ENCODE measurements at places on chromosomes 5 and 9.

- no peak for DNase-seq
These were observed 46.6 kb upstream of the ZNF169 start for GRCh38 chr9:94212531-94212930.

DNA sequence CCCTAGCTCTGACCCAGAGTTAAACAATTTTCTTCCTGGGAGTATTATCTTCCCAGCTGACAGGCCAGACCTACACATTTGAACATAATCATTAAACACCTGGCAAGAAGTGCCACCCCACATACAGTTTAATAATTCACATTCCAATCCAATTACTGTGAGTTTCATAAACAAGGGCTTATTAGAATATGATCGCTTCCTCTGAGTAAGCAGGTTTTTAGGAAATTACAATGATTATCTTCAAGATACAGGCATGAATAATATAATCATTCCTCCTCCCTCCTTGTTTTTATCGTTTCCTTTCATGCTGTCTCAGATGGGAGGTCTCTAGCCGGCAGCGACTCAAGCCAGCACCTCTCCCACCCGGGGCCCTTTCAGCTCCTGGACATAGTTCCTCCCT, 15.8 kb upstream of the KIF4B start:
- DNase-seq, result no peak

DNA sequence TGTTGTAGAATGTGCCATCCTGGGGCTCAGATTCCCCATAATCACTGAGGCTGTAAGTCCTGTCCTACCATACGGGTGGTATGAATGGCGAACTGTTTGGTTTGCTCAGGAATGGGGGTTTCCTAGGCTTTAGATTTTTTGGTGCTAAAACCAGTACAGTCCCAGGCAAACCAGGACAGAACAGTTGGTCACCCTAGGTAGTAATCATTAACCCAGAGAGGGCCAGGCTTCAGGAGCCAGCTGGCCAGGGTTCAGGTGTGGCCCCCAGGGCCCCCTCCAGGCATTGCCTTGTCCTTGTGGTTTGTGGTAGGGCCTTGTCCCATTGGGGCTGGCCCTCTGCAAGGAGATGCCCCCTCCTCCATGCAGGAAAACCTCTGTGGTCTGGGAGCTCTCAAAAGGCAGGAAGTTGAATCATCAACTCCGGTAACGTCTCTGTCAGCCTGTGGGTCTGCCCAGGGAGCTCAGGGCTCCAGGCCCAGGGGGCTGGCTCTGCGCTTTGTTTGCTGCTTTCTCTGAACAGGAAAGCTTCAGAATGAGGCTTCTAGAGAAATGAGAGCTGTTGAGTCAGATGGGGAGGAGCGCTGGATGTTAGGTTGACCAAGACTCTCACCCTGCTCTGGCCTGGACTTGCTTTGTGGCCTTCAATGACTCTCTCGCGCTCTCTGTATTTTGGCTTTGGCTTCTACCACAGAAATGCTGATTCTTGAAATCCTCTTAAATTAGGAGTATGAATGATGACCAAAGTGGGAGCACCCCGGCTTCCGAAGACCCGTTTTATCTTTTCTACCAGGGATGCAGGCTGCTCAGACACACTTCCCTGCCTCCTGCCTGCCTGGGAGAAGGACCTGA, 22.2 kb upstream of the JADE2 start:
- DNase-seq, result peak; percentile 14

GRCh38 chr5:176570044-176570443, 20.9 kb downstream of the CDHR2 start:
- DNase-seq, result no peak

DNA sequence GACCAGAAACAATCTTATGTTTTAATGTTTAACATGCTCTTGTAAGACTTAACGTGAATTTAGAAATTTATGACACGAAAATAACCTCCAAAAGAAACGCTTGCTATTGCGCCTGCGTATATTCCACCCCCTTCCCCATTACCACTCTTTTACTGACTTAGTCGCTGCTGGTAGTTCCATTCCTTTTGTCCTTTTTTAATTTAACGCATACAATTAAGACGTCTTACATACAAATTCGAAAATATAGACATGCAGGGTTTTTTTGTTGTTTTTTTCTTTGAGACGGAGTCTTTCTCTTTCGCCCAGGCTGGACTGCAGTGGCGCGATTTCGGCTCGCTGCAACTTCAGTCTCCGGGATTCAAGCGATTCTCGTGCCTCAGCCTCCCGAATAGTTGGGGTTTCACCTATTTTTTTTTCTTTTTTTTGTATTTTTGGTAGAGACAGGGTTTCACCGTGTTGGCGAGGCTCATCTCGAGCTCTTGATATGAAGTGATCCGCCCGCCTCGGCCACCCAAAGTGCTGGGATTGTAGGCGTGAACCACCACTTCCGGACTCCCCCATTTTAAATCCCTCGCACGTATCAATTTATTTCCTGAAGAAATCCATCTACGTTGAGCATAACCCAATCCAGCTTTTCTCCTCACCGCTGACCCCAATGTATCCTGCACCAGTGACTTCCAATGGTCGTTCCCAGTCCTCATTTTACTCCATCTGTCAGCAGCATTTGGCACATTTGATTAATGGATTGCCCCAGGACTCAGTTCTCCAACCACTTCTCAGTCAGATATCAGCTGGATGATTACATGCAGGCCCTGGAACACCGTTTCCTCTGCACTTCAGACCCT, 684 bp upstream of the MED7 start:
- DNase-seq, result no peak

DNA sequence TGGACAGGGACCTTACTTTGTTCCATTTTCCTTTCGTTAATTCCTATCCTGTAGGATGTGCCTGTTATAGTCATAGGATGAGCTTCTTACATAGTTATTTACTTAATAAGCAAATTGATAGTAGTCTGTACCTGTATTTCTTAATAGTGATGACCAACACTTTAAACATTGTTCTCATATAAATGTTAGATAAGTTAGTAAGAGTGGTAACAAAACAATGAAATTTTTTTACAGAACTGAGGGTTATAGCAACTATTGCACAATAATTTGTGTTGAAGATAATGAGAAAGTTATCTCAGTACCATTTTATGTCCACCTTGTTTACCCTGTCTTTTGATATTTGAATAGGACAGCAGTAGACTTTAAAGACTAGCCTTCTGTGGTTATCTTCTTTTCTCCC, 162.9 kb upstream of the ELL2 start:
- no peak for DNase-seq

DNA sequence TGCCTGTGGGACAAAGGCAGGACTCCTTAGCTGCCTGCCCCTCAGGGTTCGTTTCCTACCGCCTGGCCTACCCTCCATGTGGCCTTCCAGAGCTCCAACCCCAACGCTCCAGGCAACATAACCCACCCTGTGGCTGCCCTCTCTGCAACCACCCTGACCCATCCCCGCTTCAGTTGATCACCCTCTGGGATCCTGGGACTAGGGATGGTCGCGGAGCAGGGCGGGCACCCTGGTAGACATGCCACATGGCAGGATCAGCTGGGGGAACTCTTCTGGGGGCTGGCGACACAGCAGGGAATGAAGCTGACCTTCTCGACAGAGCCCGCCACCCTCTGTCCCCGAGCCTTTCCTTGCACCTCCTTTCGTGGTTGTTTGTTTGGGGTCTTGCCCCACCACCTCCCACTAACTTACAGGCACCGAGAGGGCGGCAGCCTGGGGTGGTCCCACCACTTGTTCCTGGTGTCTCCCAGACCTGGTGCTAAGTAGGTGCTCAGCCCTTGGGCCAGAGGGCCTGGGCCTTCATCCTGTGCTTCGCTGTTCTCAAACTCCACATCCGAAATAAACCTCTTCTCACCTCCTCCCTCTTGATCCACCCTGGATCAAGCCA, 243.1 kb downstream of the PBX3 start:
- no peak for DNase-seq

- DNase-seq, result no peak
These were observed 82.7 kb upstream of the SPOCK1 start for GRCh38 chr5:137581776-137582175.

DNA sequence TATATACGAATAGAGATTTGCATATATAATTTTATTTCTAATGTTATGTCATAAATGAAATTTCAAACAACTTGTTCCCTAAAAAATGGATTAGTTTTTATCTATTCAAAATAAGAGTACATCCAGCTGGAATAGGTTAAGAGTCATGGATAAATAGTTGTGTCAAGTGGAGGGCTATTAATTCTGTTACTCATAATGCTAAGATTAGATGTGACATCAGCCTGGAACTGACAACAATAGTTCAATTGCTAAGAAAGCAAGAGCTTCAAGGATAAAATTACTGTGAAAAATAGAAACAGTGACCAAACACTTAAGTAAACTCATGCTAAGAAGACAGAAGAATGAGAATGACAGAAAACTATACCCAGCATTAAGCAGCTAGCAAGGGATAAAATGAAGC, 92.2 kb upstream of the CDH9 start:
- DNase-seq, result no peak

DNA sequence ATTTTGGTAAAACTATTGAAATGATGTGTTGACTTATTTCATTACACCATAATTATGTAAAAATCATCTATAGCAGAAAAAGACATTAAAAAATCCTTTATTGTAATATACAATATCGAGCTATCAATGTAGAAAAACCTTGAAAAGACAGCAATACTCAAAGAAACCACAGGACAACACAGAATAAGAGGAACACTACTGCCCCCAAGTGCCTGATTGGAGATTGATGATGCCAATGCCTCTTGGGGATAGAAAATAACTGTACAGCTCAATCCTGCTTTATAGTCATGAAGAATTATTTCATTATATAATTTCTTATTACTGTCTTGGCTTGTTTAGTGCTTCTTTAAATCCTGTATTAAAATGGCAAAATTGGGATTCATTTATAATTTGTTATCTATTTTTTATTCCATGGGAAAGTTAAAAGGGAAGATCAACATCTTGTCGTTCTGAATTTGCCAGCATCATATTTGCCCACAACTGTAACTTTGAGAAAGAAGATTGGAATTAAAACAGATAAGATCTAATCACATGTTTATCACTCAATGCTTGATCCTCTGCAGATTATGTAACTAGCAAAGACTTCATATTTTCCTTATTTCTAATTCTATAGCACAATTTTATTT, 337.5 kb downstream of the CDH9 start:
- DNase-seq, result no peak

GRCh38 chr5:163460562-163461171, at the start of gene HMMR:
Gene HMMR, plus strand, starts transcription at chr5:163460632. Its CDS starts 61 bp downstream, at chr5:163460693.
- no peak for DNase-seq

DNA sequence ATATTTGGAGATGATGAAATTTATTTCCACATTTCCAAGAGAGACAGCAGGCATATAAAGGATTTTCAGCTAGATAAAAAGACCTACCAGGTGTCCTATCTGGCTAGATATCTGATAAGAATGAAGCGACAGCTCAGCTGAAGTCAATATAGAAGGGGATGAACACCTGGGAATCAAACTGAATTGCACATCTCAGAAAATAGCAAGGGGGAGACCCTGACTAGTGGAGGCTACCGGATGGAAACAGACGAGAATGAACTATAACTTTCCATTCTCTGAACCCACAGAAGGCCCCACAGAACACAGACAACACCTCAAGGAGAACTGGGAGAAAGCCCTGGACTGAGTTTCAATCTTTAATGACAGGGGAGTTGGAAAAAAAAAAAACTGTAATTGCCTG, 51.1 kb downstream of the CPLANE1 start:
- no peak for DNase-seq

DNA sequence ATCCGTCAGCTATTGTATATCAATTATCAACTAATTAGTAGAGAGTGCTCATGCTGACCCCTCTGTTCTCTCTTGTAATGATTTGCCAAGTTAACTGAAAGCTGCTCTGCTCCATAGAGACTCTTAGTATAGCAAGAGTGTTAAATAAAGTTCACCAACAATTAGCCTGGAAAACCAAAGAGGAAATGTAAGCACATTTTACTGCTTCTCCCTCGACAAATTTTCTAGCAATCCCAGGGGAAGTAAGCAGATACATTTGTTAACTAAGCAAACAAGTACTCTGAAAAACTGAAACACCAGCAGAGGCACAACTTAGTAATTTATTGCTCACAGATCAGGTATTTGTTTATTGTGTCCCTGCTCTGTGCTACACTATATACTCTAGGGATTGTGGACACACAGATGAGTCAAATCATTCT, 162.2 kb downstream of the GLIS3 start:
- no peak for DNase-seq

- no peak for DNase-seq
These were observed 82.1 kb downstream of the GAPVD1 start for GRCh38 chr9:125343518-125344275.

DNA sequence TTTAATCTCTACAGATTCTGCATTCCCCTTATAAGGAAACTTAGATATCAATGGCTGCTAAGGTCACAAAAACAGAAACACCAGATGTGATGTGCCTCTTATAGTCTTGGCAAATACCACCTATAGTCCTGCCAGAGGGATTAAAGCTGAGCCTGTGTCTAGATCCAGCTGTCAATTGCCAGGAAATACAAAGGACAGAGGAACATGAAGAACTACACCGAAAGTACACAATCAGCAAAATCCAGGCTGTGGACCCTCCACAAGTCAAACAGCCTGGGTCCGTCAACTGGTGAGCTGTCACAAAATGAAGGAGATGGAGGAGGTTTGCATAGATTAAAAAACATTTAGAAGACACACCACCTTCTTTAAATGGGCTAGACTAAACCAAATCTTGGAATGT, 85.4 kb downstream of the KLF4 start:
- DNase-seq, result no peak

GRCh38 chr5:72991394-72991793, 35.6 kb downstream of the FCHO2 start:
- DNase-seq, result no peak

- no peak for DNase-seq
These were observed 157.6 kb upstream of the CCNH start for GRCh38 chr5:87570366-87570765.

DNA sequence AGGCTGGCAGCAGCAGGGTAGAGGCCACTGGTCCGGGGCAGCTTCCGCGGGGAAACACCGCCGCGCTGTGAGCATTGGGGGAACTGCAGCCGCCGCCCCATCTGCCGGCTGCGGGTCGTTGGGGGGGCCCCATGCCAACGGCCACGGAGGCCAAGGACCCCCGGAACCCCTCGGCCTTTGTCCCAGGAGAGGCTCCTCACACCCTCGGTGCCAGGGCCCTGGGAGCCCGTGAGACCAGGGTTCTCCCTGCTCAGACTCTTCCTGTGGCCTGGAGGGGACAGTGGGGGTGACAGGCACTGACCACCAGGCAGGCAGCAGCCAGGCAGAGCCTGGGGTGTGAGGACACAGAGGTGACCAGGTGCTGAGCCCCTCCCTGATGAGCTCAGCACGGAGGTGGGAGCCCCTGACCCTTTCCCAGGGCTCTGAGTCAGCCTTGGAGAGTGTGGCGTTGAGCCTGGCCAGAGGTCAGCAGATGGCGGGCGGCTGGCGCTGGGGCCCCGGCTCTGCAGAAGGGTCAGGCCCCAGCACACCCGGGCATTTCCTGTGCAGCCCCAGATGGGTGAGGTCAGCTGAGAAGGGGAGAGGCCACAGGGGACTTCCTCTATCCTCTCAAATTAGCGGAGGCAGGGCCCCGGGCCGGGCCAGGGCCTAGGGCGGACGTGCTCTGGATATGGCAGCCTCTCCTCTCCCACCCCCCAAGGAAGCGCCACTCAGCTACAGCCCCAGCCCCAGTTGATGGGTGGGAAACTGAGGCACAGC, 17.9 kb upstream of the EGFL7 start:
- peak; percentile 47 for DNase-seq
